ENCODE measurements at places on chromosomes 5 and 9. TPM values are rescaled to one million over a fixed set of nuclear protein-coding genes. Genes with fewer than 3 reads are reported as not detected.

The SLC25A48 gene
- 0.25 TPM for polyA plus RNA-seq

DNA sequence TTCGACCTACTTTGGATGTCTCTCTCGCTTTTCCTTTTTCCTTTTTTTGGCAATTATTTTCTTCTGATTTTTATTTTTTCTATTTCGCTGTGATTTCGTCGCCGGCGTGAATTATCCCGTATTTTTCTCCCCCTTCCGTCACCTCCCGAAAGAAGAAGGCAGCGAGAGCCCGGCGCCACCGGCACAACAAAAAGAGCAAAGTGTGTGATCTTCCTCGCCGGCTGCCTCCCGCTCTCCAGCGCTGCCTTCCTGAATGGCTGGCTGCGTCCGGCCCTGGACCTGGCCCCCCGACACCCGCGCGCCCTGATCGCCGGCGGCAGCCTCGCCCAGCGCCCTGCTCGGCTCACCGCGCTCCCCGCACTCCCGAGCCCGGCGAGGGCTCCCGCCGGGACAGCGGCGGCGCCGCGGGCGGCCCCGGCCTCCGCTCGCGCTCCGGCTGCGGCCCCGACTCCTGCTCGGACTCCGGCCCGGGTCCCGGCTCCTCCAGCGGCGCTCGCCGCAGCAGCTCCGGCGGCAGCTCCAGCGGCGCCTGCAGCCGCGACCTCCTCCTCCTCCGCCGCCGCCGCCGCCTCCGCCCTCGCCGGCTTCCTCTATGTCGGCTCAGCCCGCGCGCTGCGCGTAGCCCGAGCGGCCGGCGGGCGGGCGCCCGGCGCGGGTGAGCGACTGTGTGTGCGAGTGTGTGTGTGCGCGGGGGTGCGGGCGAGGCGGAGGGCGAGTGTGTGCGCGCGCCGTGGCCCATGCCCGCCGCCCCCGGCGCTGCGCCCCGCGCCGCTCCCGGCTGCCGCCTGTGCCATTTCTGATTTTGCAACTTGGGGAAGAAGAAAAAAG lies 960 bp downstream of the NR2F1 start:
- no peak for DNase-seq

The MCCC2 gene
- polyA plus RNA-seq: 23.5 TPM

GRCh38 chr5:39368116-39368515 lies 3.8 kb upstream of the C9 start:
- no peak for DNase-seq

The C9orf153 gene
- polyA plus RNA-seq: 0.16 TPM

The PRUNE2 gene
- 2.0 TPM for polyA plus RNA-seq

DNA sequence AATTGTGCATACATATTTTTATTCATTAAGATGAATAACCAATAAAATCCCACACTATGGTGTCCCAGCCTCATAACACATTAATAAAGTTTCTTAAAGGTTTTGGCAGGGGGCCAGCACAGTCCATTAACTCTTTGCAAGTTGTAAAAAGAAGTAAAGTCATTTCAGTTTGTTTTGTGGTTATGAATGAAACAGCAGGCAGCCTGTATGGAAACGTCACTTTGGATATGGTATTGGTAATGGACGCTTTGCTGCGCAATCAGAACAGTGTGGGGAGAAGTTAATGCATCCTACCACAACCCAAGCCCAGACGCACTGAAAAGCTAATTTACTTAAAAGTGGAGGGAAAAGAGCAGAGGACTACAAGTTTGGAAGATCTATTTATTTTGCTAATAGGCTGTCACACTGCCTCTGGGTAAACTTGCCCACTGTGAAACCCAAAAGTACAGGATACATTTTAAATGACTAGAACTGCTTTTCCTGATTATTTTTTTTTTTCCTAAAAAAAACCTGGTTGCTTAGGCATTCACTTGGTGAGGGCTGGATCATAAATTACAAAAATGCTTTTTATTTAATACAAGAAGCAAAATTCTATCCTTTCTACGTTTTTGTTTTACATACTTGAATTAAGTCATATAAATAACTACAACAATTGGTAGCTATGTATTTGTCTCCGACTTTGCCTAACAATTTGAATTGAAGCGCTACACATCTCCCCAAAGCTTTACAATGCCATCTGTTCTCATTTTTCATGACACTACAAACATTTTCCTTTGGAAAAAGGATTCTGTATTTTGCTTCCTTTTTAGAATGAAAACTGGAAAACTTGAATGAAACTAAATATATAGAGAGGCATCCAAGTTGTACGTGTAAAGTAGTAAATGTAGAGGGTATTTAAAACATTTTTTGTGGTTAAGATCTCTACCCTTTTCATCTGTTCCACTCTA lies 104.3 kb downstream of the NFIB start:
- DNase-seq: no peak

DNA sequence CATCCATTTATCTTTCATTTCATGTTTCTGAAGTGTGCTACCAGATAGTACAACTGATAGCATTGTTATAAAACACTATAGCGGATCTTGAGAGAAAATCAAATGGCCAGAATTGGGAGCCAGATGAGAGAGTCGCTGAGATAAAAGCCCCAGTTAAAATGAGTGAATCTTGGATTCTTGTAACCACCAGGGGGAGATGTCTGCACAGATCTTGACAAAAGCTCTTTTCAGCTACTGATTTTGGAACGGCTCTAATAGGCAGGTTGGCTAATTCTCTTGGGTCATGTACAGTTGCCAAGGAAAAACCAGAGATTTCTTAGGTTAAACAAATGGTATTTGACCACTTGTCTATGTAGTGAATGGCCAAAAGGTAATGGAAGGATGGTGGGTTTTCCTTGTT lies 21.7 kb downstream of the F2RL2 start:
- DNase-seq: peak; percentile 50

- DNase-seq: no peak
Measured at GRCh38 chr9:6538666-6539071, 106.9 kb downstream of the GLDC start.

- no peak for DNase-seq
Measured at GRCh38 chr9:34796924-34797323, 87.0 kb upstream of the CCL21 start.

GRCh38 chr5:172150514-172151425 lies 37.3 kb downstream of the STK10 start:
- DNase-seq: no peak

- DNase-seq: no peak
Measured at GRCh38 chr5:78268356-78268755, 26.1 kb downstream of the AP3B1 start.

DNA sequence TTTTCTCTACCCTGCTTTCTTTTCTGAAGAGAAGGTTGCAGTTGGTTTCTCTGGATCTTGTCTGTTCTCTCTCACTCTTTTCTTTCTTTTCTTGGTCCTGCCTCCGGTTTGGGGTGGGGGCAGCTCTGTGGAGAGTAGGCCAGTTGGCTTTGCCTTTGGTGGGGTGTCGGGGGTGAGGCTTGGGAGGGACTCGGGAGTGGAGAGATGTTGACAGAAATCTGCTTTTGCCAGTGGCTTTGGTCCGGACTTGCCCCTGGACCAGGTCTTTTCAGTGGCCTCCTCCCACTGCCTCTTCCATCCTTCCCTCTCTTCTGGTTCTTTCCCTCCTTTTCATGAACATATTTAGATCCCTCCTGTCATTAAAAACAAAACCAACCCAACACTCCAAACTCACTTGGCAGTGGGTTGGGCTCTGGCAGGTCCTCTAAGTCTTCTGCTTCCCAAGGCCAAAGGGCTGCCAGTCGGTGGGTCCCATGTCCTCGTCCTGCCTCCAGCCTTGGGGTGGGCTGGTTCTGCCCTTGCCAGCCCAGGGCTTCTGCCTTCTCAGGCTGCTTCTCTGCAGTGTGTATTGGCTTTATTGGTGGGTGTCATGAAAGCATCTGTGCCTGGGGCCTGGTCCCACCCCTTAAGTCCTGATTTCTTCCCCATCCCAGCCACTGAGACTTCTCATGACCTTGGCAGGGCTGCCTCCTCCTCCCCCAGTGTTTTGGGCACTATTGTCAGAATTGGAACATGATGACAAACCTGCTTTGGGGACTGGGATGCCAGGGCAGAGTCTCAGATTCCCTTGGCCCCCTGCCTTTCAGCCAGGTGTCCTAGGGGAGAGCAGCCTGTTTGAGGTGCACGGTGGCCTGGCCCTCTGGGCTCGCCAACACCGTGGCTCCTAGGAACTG lies 16.9 kb downstream of the ANKRD33B start:
- DNase-seq: no peak
